ENCODE measurements at places on chromosomes 6 and 20.
A peak's percentile ranks its signal among the peaks of the same experiment; 100 is the strongest.

- no peak for DNase-seq
Observed at GRCh38 chr20:45958593-45958992, 13.4 kb downstream of the ZNF335 start.

GRCh38 chr6:93581371-93581770, 162.0 kb upstream of the EPHA7 start:
- DNase-seq: no peak

GRCh38 chr6:135182071-135183001, 1.2 kb downstream of the MYB start:
- DNase-seq: no peak

GRCh38 chr6:143940011-143940597, 68.0 kb downstream of the PLAGL1 start:
- DNase-seq: no peak

DNA sequence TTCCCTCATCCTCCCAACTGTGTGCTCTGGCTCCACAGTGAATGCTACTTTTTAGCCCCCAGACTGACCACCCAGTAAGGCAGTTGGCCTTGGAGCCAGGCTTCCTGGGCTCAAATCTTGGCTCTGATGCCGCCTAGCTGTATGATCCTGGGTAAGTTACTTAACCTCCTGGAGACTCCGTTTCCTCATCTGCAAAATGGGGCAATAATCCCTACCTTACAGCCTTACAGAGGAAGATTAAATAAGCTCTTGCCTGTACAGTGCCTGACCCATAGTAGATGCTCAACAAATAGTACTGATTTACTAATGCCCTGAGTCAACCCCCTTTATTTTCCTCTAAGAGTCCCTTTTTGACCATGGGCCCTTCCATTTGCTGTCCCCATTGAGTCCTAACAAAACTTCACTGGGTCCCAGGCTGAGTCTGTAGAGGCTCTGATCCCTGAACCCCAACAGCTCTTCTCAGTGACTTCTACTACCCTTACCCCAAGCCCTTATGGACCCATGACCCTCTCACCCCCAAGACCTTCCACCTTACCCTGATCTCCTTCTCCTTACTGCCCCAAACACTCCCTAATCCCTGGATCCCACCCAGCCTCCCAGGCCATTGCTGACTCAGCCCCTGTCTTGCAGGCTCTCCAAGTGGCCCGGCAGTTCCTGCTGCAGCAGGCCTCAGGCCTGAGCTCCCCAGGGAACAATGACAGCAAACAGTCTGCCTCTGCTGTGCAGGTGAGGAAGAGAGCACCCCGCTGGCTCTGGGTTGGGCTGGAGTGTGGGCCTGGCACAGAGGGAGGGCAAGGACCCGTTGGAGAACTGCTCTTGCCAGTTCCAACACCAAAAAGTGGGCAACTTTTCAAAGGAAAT, 31.4 kb downstream of the FOXP4 start:
- DNase-seq: peak; percentile 54

- peak; percentile 69 for DNase-seq
Observed at GRCh38 chr6:156348424-156348823, 428.8 kb upstream of the ARID1B start.

DNA sequence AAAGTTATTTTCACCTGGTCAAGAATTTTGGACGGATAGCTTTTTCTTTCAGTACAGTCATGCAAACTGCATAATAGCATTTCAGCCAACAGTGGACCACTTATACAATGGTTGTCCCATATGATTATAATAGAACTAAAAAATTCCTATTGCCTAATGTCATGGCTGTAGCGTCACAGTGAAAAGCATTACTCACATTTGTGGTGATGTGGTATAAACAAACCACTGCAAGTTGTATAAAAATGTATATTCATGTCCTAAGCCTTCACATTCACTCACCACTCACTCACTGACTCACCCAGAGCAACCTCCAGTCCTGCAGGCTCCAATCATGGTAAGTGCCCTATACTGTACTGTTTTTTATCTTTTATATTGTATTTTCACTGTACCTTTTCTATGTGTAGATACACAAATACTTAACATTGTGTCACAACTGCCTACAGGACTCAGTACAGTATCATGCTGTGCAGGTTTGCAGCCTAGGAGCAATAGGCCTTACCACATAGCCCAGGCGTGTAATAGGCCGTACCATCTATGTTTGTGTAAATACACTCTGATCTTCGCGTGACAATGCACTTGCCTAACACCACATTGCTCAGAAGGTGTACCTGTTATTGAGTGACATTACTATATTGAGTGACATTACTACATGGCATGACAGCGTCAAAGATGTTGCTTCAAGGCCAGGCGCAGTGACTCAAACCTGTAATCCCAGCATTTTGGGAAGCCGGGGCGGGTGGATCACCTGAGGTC, 17.9 kb downstream of the ABHD12 start:
- no peak for DNase-seq

- DNase-seq: no peak
Observed at GRCh38 chr6:119280668-119281067, 68.9 kb downstream of the MAN1A1 start.

- no peak for DNase-seq
Observed at GRCh38 chr20:56815796-56816195, 186.7 kb downstream of the TFAP2C start.

GRCh38 chr20:9574181-9574580, 59.8 kb downstream of the LAMP5 start:
- DNase-seq: no peak

DNA sequence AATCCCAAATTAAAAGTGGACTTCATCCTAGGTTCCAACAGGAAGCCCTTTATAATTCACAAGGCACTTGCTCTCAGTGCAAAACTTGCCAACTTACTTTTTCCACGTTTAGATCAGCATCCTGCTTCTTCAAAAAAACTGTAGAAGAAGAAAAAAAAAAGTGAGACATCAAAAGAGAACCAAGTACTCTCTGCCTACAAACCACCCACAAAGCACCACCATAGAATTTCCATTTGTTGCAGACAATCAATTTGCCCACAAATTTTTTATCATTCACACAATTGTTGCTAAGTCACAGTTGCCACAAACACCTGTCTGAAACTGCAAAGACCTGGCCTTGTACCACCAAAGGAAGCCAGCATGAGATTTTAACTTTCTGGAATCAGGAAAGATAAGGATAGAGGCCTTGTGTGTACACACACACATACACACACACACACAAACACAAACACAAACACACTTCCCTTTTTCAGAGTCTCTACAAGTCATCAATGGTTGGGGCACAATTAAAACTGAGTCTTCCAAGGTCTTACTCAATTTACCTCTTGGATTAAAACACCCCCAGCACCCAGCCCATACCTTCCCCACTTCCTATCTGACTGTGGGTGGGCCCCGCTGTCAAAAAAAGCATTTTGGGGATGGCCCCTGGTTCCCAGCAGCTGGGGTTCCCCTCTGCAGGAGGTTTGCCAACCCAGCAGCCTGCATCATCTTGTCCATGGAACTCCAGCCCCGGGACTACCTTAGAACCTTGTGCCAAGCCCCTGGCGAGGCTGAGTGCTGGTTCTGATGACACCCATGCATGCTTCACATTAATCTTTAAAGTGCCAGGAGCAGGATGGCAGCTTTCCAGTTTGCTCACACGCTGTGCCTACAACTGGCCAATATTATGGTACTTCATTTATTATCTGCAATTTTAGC, 26.5 kb downstream of the FYN start:
- no peak for DNase-seq

- DNase-seq: no peak
Observed at GRCh38 chr6:90583179-90583835, 3.6 kb downstream of the MAP3K7 start.

GRCh38 chr6:30883685-30884520, at the start of gene DDR1:
DDR1 (plus strand) TSS chr6:30884519; CDS start chr6:30888730, 4,211 bp downstream.
- DNase-seq: peak; percentile 30

GRCh38 chr6:169048185-169048864, 205.3 kb downstream of the THBS2 start:
- no peak for DNase-seq

- DNase-seq: no peak
Observed at GRCh38 chr20:2172305-2173175, 70.9 kb downstream of the STK35 start.

DNA sequence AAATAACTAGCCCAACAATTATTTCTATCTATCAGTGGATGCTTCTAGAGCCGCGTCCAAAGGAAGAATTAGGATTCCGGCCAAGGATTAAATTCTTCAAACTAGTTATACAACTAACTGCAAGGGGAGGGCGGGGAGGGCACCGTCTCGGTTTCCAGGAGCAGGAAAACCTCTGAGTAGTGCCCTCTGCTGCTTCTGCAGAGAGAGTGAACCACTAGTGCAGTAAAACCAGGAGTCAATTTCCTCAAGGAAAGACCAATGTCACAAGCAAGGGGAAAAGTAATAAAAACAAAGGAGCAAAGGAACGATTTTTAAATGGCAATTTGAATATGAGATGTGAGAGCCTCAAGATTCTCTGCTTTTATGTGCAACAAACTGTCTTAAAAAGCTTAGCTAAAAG, 16.5 kb upstream of the UBE2J1 start:
- no peak for DNase-seq

GRCh38 chr20:30513050-30513628, 744.3 kb upstream of the DEFB115 start:
- DNase-seq: no peak

GRCh38 chr6:131782764-131783163, 25.1 kb upstream of the ENPP1 start:
- DNase-seq: no peak

GRCh38 chr6:119137194-119138072, 59.0 kb upstream of the FAM184A start:
- DNase-seq: no peak

DNA sequence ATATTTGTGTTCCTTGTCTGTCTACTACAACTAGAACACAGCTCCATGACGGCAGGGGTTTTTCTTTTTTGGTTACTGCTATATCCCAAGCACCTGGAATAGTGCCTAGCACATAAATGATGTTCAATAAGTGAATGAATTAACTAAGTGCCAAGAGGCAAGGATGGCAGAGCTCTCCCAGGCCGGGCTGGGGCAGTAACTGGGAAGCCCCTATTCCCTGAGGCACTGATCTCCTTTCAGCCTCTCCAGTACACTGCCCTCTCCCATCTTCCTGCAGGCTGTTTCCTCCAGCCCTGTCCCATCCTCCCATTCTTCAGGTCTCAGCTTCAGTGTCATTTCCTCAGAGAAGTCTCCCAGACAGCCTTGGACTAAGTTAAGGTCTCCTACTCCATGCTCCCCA, 29.0 kb upstream of the SPDEF start:
- DNase-seq: no peak

DNA sequence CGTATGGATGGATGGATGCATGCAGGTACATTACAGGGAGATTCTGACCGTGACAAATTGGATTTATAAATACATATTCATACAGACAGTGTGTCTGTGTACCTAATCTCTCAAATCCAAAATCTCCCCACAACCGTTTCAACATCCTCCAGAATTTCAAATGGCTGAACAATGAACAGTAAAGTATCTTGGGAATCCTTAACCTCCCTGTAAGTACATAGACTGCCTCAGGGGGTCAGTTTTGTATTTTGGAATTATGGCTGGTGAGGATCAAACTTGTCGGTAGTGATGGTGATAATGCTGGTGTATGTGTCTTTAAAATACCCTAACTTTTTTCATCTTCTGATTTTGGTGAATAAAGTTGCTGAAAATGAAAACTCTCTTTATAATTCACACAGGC, 246.2 kb downstream of the FOXC1 start:
- no peak for DNase-seq

- no peak for DNase-seq
Observed at GRCh38 chr6:37381579-37381978, 27.8 kb downstream of the RNF8 start.

- no peak for DNase-seq
Observed at GRCh38 chr6:111591370-111591900, 14.2 kb downstream of the TRAF3IP2 start.

- DNase-seq: no peak
Observed at GRCh38 chr20:54843865-54844264, 368.5 kb downstream of the DOK5 start.

DNA sequence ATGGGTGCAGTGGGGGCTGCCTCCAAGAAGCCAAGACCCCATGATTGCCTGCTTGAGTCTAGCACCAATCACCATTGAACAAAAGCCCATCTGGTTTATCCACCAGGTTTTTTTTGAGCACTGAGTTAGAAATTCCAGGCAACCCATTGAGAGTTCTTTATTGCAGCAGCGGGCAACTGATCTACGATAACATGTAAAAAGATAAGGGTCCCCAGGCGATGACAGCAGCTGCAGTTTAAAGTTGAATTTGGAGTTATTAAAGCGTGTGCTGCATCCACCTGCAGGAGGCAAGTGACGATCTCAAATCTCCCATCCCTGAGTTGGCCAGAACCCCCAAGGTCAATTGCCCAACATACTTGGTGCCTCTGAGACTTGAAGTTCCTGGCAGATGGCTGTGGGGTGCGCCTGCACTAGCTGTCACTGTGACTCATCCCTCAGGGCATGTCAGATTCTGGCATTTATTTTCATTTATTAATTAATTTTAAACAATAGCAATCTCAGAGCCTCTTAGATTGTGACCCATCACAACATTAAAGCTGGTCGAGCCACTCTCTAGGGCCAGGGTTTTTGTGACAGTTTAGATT, 290.4 kb upstream of the SULF2 start:
- no peak for DNase-seq

- no peak for DNase-seq
Observed at GRCh38 chr6:7050872-7051779, 56.6 kb upstream of the RREB1 start.

GRCh38 chr6:146408583-146408982, 135.1 kb upstream of the RAB32 start:
- no peak for DNase-seq

DNA sequence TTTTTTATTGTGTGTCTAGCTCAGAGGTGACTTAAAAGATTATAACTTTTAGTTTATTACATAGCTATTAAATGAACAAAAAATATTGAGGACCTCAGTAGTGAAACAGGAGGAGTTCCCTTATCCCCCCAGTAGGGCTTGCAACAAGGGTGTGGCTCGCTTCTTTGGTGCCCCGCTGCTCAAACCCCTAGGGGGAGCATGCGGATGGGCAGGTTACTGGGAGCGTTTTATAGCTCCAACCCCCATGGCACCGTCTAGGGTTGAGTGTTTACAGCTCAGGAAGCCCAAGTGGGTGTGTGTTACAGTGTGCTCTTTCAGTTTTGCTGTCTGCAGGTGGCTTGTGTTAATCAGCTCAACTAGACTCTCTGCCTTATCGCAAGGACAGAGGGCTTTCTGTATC, 1513.7 kb downstream of the GRIK2 start:
- DNase-seq: no peak

- DNase-seq: no peak
Observed at GRCh38 chr6:44356487-44356886, 14.0 kb downstream of the SPATS1 start.

- DNase-seq: no peak
Observed at GRCh38 chr6:3208775-3209113, 18.7 kb downstream of the TUBB2B start.

DNA sequence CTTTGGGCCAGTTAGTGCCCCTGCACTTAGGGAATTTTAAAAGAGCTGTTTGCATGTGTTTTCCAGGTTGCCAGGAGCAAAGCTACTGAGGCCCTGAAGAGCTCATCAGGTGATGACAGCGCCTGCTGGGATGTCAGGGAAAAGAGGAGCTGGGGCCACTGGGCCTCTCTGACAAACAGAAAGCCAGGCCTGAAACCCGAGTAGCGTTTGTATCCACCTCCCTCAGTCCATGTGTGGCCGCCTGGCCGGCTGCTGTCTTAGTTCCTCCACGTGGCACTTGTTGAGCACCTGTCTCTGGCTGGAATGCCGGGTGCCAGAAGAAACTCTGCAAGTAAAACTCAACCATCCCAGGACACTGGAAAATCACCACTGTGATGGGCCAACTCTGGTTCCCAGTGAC, 601.2 kb downstream of the CDH26 start:
- DNase-seq: peak; percentile 68

- DNase-seq: no peak
Observed at GRCh38 chr6:24997231-24997630, 61.5 kb upstream of the RIPOR2 start.
